ENCODE measurements at places on chromosomes 5 and 9.

DNA sequence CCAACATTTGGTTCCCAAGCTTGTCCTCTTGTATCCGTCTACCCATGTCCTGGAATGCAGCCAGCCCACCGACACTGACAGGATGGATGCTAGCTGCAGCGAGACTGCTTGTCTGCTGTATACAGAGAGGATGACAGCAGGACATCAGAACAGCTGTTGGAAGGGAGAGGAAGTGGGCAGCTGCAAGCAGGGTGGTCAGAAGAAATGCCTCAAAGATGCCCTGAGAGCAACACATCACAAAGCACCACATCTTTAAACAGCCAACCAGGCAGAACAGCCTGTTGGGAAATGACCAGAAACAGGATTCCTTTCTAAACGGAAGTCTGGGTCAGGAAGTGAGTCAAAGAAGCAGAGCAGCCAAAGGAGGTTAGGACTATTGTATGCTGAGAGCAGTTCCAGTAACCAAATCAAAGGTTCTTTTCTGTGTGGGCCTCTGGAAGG, 219.1 kb downstream of the NDUFS4 start:
- no peak for DNase-seq

GRCh38 chr9:114847492-114848417, 41.9 kb upstream of the TNFSF15 start:
- no peak for DNase-seq

DNA sequence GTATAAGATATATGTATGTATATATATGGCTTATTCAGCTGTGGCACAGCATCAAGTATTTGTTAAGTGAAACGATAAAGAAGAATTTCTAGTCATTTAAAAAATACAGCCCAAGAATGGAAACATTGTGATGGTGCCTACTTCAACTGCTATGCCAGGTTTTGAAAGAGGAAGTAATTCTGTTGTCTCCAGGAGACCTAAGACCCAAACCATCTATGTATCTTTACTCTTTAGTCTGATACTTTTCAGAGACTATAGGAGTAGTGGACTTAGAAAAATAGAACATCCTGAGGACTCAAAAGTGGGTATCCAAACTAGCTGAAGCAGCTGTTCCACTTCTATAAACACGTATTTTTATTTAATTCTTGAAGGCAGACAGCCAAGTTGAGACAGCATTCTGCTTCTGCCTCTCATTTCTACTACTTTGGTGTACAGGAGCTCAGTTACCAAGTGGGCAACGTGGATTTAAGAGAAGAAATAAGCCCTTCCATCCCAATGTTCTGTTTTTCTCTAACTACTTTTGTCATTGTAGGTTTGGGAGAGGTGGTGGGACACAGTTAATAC, 110.7 kb downstream of the RPS23 start:
- DNase-seq, result no peak

- DNase-seq, result no peak
These were observed 67.3 kb upstream of the VCAN start for GRCh38 chr5:83404182-83404716.

- DNase-seq, result no peak
These were observed 112.6 kb upstream of the CCDC112 start for GRCh38 chr5:115409094-115409493.

- no peak for DNase-seq
These were observed 210.2 kb downstream of the FRMD3 start for GRCh38 chr9:83327750-83328622.

GRCh38 chr5:137573376-137573775, 74.2 kb upstream of the SPOCK1 start:
- DNase-seq, result no peak

DNA sequence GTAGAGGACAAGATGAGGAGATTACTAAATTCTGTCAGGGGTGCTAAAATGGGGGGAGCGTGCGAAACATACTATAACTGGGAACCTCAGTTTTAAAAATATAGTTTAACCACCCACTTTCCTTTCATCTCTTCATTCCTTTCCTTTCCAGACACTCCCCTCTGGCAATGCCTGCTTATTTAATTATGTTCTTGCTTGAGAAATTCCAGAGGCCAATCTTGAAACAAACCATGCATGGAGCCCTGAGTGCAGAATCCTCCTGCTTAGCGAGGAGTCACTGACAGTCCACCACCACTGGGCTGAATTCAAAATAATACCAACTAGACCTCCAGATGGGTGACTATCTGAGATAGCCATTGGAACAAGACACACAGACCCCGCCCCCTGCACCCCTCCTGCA, 29.7 kb upstream of the C9orf72 start:
- DNase-seq, result no peak

DNA sequence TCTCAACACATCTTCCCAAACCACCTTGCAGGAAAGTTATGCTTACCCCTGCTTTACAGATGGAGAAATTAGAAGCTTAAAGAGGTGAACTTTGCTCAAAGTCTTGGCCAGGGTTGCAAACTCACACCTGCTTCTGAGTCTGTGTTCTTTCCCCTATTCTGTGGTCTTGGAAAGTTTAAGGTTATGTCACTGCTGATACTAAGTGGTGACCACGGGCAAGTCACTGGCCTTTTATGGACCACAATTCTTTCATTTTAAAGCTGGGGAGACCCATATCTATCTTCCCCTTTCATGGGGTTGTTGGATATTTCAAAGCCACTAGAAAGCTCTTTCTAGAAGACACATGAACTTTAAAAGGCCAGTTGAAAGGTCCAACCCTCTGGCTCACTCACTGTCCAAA, 95.4 kb upstream of the KLF4 start:
- DNase-seq, result no peak

GRCh38 chr9:134765785-134766184, 114.8 kb upstream of the FCN2 start:
- no peak for DNase-seq

DNA sequence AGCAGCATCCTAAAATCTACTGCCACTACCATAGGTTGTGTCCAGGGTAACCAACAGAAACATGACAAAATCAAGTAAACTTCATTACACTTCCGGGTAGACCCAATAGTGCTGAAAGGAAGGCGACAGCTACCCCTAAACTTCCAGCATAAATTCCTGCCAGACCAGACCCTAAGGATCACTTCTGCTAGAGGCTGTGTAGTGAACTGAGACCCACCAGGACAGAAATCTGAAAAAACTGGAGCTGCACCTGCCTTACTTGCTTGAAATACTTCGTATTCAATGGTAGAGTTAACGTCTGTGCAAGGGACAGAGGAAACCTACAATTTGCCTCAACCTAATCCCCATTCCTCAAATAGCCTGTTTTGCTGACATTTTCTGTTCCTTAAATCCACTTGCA, 1.0 kb upstream of the SECISBP2 start:
- DNase-seq, result no peak

DNA sequence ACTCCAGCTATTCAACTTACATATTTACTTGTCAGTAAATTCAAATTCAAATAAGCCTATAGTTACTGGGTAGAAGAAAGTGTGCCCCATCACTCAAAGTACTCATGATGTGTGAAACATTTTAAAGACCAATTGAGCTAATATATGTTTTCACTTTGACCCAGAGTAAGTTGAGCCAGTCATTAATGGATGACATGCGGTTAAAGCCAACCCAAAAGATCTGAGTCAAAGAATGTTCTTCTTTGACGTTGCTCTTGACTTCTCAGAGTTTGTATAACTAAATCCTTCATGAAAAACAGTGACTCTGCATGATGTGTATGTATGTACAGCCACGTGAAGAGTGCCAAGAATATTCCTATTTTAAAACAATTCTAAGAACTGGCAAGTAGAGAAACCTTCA, 237.4 kb downstream of the NR2F1-AS1 start:
- no peak for DNase-seq

- no peak for DNase-seq
These were observed 39.2 kb downstream of the TLE4 start for GRCh38 chr9:79610791-79611614.

- no peak for DNase-seq
These were observed 19.4 kb downstream of the SPACA9 start for GRCh38 chr9:132898051-132898450.

GRCh38 chr5:16866795-16867576, 69.1 kb downstream of the MYO10 start:
- no peak for DNase-seq

DNA sequence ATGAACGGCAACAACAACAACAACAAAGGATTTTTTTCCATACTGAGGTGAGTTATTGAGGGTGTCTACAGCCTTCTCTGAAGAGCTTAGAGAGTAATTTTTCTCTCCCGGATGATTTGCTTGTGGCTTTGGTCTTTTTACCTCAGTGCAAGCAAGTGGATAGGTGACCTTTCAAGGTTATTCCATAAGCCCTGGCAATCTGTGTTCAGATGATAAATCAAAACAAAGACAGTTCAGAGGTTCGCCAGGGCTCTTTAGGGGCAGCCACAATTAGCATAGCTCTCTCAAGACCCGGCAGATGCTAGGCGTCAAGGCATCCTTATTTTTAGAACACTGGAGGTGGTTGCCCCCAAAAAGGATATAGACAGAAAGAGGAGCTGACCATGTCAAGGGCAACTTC, 417.9 kb upstream of the C9orf72 start:
- DNase-seq, result no peak

GRCh38 chr5:156593546-156593945, 256.5 kb upstream of the PPP1R2B start:
- no peak for DNase-seq

GRCh38 chr5:111313017-111313724, 89.0 kb downstream of the CAMK4 start:
- DNase-seq, result no peak

GRCh38 chr9:136399176-136400037, 563 bp downstream of the SNAPC4 start:
- no peak for DNase-seq

DNA sequence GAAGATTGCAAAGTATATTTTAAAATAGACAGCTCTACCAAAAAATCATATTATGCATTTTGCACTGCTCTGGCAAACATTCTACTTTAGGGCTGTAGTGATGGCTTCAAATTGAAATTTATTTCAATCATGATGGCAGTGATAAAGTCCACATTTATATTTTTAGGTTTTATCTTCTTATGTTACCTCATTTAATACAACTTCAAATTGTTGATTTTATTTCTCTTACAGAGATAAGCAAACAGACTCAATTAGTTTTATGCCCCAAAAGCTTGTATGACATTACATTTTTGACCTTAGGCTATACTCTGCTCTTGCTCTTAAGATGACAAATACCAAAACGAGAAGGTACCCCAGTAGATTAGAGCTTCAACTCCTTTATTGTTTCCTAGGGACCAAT, 87.4 kb downstream of the CYLC2 start:
- no peak for DNase-seq

- DNase-seq, result no peak
These were observed 30.8 kb downstream of the MTAP start for GRCh38 chr9:21833090-21833801.

DNA sequence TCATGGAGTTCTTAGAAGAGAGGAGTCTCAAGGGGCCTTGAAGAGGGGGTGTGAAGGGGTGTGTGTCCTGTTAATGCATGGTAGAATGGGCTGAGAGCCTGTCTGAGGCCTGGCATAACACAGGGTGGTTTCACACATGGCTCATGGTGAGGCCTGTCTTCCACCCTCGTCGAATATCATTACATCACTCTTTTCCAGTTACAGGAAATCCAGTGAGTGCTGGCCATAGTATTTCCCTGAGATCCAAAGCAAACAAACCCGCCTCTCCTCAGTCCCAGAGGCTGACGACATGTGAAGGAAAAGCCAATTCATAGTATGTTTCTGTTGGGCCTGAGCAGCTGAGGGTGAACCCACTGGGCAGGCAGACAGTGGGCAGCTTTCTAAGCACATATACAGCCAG, 159.4 kb upstream of the NR3C1 start:
- DNase-seq, result no peak

DNA sequence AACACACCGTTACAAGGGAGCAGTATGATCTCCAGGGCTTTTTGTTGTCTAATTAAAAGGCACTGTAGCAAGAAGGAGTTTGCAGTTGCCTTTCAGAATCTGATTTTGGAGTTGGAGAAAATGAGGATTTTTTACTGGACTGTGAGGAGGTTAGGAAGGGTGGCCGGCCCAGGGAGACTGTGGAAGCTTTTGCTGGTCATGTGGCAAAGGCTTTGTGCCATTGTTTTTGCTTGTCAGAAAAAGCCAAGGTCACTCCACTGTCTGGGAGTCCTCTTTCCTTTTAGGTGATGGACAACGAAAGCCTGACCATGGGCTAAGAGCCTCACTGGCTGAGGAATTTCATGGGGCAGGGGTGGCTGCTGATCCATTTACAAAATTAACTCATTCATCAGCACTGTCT, 10.3 kb upstream of the WHRN start:
- no peak for DNase-seq

DNA sequence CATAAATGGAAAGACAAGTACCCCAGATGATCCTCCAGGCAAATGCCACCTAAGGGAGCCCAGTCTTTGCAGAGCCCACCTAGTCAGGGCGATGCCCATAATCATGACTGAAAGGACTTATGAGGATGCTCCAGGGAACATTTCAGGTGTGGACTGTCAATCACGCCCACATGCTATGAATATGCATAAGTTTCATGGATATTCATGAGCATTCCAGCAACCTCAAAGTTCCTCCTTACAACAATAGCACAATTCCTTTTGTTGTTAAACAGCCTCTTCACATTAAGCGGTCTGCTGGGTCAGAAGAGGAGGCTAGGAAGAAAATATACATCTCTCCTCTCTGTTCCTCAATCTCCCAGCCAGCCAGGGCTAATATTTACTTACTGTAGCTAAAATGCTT, 161.6 kb downstream of the C5orf15 start:
- DNase-seq, result no peak

- no peak for DNase-seq
These were observed 13.3 kb downstream of the MPDZ start for GRCh38 chr9:13266167-13266566.

DNA sequence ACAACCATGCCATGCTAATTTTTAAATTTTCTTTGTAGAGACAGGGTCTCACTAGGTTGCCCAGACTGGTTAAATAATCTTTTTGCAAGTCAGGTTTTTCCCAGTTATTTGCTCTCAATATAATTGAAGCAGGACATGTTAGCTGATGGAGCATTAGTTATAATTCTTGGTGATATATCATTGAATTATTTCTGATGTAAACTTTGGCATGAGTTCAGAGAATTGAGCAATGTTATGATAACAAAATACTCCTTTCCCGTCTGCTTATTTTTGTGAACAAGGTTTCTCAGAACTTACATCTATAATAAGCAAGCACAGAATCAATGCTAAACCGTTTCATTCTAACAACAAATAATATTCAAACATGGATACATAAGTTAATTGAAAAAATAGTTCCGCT, 37.8 kb downstream of the BHMT start:
- no peak for DNase-seq

DNA sequence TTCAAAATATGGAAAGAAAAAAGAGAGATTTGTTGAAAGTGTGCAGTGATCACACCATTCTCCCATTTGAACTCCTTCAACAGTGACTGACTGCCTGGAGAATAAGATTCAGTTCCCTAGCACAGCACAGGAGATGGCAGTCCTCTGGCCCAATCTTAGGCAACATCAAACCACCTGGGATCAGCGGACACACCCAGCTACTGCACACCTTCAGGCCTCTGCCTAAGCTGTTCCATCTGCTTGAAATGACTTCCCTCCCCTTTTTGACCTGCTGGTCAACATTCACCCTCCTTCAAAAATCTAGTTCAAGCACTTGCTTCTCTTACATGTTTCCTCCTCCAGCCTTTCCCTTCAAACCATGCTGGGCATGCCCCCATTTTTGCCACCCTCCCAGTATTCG, 4.5 kb downstream of the MAPK9 start:
- no peak for DNase-seq

All from right renal cortex interstitium (tissue), 3 donors.